Nephron progenitor cell (in vitro differentiated cells): ENCODE measurements at places on chromosomes 7 and 10.
A peak's percentile ranks its signal among the peaks of the same experiment; 100 is the strongest.

DNA sequence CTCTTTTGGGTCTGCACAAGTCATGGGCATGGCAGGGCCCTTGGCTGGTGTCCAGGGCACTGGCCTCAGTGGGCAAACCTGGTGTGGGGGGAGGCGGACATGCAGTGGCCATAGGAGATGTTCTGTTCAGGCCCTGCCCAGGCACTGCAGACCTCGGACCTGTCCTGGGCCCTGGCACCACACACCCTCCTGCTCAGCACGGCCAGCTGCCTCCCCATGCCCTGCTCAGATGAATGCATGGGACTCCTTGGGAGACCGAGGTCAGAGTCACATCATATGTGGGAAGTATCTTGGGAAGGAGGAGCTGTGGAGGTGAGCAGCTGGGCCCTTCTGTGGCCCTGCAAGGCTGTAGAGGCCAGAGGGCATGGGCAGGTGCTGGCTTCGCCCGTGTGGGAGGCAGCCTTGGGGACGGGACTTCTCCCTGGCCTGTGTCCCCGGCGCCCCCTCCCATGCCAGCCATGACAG, 130.8 kb downstream of the VIPR2 start:
- DNase-seq: no peak

- no peak for DNase-seq
These were observed 140.5 kb downstream of the PKD1L1 start for GRCh38 chr7:47807756-47808155.

DNA sequence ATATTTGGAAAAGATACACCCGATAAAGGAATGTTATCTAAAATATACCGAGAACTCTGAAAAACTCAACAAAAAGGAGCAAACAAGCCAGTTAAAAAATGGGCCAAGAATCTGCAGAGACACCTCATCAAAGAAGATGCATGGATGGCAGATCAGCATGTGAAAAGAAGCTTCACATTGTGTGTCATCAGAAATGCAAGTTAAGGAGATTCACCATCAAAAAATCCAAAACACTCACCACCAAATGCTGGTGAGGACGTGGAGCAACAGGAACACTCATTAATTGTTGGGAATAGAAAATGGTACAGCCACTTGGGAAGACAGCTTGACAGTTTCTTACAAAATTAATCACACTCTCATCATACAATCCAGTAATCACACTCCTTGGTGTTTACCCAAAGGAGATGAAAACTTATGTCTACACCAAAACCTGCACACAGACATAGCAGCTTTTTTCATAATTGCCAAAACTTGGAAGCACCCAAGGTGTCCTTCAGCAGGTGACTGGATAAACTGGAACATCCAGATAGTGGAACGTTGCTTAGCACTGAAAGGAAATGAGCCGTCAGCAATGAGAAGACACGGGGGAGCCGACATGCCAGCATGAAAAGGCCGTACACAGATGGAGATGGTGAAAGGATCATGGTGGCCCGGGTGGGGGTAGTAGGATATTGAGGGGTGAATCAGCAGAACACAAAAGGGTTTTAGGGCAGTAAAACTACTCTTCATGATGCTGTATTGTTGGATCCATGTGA, 27.9 kb upstream of the PWWP2B start:
- DNase-seq: no peak

GRCh38 chr10:38070501-38070900, 23.6 kb upstream of the ZNF37A start:
- no peak for DNase-seq

GRCh38 chr10:22017283-22018020, 13.9 kb upstream of the DNAJC1 start:
- DNase-seq: no peak

- no peak for DNase-seq
These were observed 715 bp upstream of the MUC12 start for GRCh38 chr7:100968650-100969049.

DNA sequence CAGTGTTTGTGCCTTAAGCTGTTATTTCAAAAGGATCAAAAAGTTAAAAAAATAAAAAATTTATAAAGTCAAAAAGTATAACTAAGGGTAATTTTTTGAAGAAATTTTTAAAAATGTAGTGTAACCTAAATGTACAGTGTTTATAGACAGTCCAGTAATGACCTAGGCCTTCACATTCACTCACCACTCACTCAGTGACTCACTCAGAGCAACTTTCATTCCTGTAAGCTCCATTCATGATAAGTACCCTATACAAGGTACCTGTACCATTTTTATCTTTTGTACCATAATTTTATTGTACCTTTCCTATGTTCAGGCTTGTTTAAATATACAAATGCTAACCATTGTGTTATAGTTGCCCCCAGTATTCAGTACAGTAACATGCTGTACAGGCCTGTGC, 21.5 kb downstream of the DNAJC9 start:
- DNase-seq: no peak

GRCh38 chr7:106071356-106071998, 40.6 kb downstream of the SYPL1 start:
- DNase-seq: no peak

DNA sequence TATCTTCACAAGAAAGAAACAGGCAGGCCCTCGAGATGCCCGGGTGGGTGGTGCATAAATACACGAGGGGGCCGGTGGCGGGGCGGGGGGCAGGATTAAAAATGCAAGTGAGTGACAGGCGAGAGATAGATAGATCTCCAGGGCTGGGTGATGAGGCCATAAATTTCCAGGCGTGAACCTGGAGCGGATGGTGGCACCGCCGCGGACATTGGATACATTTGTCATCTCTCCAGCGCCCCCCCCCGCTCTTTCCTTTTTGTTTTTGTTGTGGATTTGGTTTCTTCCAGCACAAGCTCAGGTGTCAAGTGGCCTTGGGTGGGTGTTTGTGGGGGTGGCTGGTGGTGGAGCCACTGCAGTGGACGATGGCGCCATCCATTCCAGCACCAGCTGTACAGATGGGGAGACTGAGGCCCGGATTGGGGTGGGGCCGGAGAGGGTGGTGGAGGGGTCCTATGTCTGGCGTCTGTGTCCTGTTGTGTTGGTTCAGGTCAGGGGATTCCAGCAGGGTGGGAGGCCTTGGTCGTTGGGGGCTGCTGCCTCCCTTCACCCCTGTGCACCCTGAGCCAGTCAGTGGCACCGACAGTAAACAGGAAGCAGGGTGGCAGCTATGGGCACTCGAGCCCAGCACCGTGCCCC, 2.9 kb downstream of the ELFN1 start:
- DNase-seq: peak; percentile 49

- DNase-seq: no peak
These were observed 124.8 kb upstream of the CHST15 start for GRCh38 chr10:124217906-124218804.

DNA sequence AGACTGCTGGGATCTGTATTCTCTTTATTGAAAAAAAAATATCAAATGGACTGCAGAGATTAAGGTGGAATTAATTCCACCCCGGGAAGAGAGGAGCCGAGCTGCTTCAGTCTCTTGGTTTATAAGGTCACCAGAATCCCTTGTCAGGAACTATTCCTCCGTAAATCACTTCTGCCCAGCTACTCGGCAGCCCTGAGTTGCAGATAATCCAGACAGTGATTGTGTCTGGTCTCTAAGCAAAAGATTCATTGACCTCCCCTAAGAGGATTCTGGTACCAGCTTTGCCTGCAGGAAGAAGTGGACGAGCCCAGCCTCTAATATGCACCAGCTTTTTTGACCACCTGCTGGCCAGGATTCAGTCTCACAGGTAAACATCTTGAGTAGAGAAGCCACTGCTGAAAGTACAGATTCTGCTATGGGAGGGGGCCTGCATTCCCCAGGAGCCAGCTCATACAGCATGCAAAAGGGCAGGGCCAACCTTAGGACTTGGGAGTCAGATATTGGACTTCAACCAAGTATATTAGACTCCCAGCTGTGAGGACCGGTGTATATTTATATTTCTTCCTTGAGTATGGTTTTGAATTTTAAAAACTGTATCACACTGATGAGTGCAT, 27.1 kb upstream of the PLXNA4 start:
- no peak for DNase-seq

DNA sequence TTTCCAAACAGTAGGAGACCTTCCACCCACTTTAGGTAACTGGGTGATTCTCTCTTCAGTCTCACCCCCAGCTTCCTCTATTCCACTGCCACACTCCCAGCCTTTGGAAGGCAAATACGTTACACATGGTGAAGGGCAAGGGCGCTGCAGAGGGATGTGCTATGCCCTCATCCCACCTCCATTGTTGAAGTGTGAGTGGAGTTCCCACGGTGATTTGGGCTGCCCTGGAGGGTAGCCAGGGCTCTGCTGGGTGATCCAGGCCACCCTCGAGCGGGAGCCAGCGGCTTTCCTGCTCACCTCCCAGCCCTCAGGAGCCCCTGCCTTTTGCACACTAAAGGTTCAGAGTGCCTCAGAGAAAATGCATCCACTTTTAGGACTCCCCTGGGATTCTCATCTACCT, 181.1 kb downstream of the ZMYND11 start:
- no peak for DNase-seq

DNA sequence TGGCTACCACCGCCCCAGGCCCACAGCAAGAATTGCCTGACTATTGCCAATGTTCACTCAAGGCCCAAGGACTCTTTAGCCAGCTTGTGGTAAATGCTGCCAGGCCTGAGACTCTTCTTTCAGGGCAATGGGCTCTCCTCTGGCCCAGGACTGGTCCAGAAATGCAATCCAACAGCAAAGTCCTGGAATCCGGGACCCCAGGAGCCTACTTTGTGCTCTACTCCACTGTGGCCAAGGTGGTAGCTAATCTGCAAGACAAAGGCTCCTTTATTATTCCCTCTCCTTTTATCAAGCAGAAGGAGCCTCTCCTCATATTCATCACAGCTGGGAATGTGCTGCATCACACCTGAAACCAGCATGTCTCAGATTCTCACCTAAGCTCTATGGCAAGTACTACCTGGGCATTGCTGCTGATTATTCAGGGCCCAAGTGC, 107.6 kb upstream of the PRSS58 start:
- DNase-seq: no peak

DNA sequence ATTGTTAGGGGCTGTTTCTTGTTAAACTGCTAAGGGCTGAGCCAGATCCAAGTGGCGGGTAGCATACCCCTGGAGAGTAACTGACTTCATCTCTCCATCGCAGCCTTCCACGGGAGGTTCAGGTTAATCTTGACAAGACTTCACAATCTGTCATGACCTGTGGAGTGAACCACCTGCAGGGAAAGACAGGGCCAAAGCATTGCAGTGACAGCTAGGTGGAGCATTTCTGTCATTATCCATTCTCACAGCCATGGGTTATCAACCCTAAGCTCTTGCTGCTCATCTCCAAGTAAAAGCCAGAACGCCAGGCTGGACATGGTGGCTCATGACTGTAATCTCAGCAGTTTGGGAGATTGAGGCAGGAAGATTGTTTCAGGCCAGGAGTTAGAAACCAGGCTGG, 17.2 kb downstream of the ABCC2 start:
- DNase-seq: no peak

GRCh38 chr7:29479301-29480200, 84.1 kb upstream of the PRR15 start:
- no peak for DNase-seq

DNA sequence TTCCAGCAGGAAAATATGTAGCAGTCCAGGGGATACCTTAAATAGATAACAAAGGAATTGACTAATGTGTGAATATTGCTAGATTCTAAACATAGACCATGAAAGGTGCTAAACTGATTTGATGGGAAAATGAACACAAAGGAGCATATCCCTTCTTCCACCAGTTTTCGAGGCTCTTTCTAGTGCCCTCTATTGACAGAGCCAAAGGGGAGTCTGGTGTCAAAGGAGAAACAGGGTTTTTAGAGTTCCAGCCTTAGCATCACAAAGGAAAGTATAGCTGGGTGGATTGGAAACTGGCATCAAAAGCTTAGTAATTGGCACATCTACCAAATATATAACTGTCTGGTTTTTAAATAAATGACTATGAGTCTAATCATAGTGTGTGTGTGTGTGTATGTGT, 636.8 kb downstream of the ETV1 start:
- DNase-seq: no peak

GRCh38 chr7:157688533-157689268, 351.9 kb downstream of the DNAJB6 start:
- DNase-seq: peak; percentile 54
